ENCODE measurements at places on chromosomes 13 and 19.
A peak's percentile ranks its signal among the peaks of the same experiment; 100 is the strongest.

GRCh38 chr13:109500146-109500773 lies 286.1 kb downstream of the IRS2 start:
- no peak for DNase-seq

- DNase-seq = peak; percentile 39
Observed at GRCh38 chr19:37251308-37252229, 33.6 kb downstream of the ZNF383 start.

- DNase-seq = no peak
Observed at GRCh38 chr13:45511310-45512097, 46.8 kb downstream of the COG3 start.

- no peak for DNase-seq
Observed at GRCh38 chr13:63367522-63368198, 1952.0 kb upstream of the PCDH20 start.

DNA sequence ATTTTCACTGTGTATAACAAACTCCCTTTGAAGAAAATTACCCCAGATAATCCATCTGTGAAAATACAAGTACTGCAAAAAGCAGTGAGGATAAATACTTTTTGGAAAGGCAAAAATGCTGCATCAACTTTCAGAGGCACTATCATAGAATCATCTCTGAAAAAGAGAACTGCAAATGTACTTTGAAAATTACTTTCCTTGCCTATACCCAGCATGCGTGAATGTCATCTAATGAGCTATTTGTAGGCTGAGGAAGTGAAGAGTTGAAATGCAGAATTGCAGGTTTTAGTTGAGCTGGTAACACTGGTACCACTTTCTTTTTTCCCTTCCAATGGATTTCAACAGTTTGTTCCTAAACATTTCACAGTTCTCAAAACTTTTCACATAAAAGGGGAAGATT lies 196.7 kb downstream of the TBC1D4 start:
- DNase-seq = no peak

DNA sequence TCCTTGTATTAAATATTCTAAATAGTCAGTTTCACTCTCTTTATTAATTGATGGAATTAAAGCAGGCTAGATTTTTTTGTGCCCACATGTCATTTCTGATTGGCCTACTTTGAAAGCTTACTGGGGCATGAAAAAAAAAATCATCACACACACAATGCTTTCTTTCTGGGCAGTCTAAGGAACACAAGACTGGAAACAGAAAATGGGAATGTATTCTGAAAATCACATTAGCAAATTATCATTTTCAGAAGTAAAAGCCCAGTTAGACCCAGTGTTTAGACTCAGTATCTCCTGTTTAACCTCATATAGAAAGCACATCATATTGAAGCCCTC lies 339.4 kb downstream of the SPRY2 start:
- DNase-seq = no peak

DNA sequence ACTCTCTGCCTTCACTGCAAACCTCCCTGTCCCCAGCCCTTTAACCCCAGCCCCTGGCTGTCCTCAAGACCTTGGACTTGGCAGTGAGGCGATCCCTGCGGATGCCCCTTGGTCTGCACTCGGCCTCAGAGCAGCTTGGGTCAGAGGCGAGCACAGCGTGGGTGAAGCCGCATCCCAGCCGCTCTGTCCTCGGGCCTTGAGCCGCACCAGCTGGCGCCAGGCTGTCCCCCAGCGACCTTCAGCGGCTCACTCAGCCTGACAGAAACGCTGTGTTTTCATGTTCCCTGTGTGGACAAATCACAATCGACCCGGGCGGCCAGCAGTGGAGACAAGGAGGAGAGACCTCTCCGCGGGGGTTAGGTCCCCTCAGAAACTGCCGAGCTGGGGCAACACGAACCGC lies 52.0 kb downstream of the GNG7 start:
- DNase-seq = no peak

GRCh38 chr13:113051641-113052040 lies 54.0 kb upstream of the F7 start:
- DNase-seq = no peak

DNA sequence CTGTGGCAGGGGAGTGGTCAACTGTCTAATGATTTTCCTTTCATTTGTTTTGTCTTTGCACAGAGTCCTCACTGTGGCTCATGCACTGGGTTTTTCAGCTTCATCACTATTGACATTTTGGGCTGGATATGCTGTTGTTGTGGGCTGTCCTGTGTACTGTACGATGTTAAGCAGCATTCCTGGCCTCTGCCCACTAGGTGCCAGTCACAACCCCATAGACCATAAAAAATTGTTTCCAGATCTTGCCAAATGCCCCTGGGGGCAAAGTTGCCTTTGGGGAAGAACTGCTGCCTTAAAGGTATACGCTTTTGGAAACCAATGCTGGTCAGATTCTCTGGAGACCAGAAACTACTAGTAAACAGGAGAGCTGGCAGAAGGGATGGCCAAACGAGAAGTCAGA lies 310.4 kb downstream of the SPRY2 start:
- DNase-seq = no peak

GRCh38 chr13:28557725-28558520 lies 63.0 kb upstream of the FLT1 start:
- DNase-seq = no peak

DNA sequence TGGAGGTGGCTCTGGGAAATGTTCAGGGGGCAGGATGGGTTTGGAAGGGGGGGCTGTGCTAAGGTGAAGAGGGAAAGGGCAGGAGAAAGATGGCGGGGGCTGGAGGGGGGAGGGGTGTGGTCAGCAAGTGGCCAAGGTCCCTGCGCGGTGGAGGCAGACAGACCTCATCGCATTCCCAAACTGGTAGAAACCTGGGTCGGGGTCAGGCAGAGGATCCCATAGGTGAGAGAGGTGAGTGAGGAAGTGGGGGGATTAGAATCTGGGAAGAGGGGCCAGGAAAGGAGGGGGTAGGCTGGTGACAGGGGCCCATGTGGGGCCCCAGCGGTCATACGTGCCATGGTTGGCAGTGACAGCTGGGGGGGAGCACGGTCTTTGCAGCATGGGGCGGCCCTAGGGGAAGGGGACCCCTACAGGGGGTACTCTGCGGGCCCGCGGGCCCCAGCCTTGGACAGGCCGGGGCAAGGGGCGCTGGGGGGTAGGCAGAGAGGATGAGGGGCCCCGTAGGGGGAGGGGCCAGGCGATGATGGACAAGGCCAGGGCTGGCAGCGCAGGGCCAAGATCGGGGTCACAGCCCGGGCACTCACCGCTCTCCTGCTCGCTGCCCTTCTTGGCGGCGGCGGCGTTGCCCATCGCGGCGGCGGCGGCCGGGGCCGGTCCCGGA lies 514 bp downstream of the PRKACA start:
- DNase-seq = no peak

- no peak for DNase-seq
Observed at GRCh38 chr19:40510526-40511115, 43.8 kb downstream of the SPTBN4 start.

DNA sequence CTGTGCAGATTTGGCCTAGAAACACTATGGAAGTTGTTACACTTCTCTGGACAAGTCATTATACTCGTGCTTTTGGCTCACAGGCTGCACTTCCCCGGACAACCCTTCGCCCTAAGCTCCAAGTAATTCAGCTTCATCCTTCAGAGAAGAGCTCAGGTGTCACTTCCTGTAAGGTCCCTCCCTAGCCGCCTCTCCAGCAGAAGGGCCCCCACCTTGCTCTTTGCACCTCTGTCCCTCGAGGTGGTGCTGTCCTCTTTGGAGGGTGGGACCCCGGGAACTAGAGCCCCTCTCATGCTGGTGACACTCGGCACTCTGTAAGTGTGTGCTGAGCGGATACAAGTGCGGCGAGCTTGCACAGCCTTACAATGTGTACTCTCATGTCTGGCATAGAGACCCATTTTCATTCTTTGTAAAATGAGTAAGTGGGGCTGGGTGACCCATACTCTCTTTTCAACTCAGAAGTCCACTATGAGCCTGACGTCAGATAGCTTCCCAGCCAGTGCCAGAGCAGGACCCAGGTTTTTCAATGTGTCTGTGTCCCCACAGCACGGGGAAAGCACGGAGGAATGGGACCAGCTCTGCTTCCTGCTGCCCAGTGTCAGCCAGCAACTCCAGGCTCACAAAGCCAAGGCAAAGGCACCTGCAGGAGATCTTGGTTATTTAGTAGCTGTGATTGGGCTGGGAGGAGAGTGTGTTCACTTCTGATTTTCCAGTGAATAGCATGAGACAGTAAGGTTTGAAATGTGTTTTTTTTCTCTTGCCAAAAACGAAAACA lies 26.9 kb downstream of the CHAMP1 start:
- DNase-seq = no peak

DNA sequence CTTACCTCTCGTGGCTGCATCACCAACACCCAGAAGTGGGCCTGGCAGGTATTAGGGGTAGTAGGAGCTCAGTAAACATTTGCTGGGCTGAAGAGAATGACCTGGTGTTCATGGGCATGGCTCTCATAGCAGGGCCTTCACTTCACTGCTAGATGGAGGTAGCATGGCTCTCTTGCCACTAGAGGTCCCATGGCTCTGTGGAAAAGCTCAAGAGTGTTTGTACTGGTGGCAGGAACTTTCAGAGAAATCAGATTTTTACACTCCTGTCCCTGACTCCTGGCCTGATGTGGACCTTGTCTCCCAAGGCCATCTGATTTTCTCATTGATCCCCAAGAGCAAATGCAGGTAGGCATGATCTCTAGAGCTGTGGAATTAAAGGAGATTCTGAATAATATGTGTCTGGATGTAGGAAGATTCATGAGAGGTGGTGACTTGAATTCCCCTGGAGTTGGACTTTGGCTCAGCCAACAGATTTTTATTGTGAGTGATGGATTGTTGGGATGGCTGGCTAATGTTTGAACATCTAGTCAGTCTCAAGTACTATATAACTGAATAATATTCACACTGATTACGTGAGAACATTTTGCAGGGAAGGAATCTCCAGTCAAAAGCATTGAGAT lies 5.7 kb downstream of the ZNF574 start:
- DNase-seq = no peak

- no peak for DNase-seq
Observed at GRCh38 chr19:30932854-30933253, 416.4 kb downstream of the TSHZ3 start.

DNA sequence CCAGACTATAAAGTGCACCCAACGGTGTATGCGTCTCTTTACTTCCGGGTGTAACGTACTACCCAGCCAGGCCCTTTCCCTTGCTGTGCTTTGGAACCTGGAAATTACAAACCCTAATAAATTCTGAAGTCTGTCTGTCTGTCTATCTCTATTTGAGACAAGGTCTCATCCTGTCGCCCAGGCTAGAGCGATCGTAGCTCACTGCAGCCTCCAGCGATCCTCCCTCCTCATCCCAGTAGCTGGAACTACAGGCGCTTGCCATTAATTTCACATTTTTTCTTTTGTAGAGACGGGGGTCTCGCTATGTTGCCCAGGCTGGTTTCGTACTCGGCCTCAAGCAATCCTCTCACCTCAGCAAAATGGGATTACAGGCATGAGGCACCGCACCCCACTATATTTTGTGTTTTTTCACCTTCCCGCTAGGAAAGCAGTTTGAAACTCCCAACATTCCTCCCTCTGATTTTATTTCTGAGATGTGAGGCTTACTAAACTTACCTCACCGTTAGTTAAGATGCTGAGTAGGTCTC lies 469 bp upstream of the RNF6 start:
- DNase-seq = no peak

DNA sequence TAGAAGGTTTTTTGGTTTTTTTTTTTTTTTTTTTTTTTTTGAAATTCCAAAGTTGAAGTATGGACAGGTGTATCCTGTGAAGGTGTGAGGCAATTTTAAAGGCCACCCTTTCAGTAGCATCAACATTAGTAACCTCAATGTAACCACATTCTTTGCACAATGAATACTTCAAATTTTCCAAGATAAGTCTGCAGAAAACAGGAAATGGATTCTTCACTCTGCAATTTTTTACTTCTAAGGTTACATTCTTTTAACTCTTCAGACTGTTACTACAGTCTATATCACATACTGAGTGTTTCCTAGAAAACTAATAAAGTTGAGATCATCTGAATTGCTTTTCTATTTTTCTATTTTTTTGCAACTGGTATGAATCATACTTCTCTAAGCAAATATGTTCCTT lies 569.0 kb upstream of the GPC6 start:
- DNase-seq = no peak

GRCh38 chr19:39389631-39390414 lies 1.1 kb downstream of the PAF1 start:
- DNase-seq = no peak

- no peak for DNase-seq
Observed at GRCh38 chr13:89361909-89362308, 1690.7 kb downstream of the SLITRK5 start.

DNA sequence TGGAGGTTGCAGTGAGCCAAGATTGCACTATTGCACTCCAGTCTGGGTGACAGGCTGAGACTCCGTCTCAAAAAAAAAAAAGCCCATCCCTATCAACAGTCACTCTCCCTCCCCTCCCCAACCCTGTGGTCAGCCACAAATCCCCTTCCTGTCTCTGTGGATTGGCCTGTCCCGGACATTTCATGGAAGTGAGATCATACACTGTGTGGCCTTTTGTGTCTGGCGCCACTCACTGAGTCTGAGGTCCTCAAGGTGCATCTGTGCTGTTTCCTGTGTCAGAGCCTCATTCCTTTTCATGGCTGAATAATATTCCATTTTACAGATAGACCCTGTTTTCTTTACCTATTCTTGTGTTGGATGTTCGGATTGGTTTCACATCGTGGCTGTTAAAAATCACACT lies 149.5 kb downstream of the PTPRS start:
- DNase-seq = no peak

GRCh38 chr13:61358599-61358998 lies 57.0 kb downstream of the PCDH20 start:
- DNase-seq = no peak

- DNase-seq = no peak
Observed at GRCh38 chr13:45335397-45336024, 5.5 kb downstream of the TPT1 start.

DNA sequence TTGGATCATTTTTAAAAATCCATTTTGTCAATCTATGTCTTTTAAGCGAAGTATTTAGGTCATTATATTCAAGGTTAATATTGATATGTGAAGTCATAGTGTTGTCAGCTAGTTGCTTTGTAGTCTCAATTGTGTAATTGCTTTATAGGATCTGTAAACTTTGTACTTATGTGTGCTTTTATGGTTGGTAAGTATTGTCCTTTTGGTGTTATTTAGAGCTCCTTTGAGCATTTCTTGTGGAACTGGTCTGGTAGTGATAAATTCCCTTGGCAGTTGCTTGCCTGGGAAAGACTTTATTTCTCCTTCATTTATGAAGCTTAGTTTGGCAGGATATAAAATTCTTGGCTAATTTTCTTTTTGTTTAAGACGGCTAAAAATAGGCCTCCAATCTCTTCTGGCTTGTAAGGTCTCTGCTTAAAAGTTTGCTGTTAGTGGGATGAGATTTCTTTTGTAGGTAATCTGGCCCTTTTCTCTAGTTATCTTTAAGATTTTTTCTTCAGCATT lies 368.8 kb downstream of the SPRY2 start:
- DNase-seq = no peak

DNA sequence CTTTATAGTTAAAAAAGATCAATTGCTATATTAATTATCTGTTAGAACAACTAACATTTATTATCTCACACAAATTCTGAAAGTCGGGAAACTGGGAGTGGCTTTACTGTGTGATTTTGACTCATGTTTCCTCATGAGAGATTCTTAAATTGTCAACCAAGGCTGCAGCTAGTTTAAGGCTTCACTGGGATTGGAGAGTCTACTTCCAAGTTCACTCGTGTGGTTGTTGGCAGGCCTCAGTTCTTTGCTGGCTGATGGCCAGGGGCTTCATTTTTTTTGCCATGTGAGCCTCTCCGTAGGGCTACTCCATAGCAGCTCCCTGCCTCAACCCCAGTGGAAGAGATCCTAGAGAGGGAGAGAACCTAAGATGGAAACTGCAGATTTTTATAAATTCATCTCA lies 24.5 kb upstream of the LPAR6 start:
- DNase-seq = no peak

GRCh38 chr13:23722726-23723453 lies 152.7 kb downstream of the TNFRSF19 start:
- DNase-seq = no peak

- DNase-seq = no peak
Observed at GRCh38 chr13:59666504-59666903, 497.2 kb downstream of the DIAPH3 start.

Measured in activated T-cell treated with anti-CD3 and anti-CD28 coated beads, Interleukin-2, amount 50 U/mL, for 48 hours (primary cell).